ENCODE measurements at places on chromosomes 1 and 21. TPM values are rescaled to one million over a fixed set of nuclear protein-coding genes. Genes with fewer than 3 reads are reported as not detected.

SERTAD4 gene
- polyA plus RNA-seq = 4.1 TPM

ADGRL2 gene
- 278 TPM for polyA plus RNA-seq

NBPF10 gene
- polyA plus RNA-seq = 1.3 TPM

ACTA1 gene
- polyA plus RNA-seq = 541 TPM

GPR37L1 gene
- 0.06 TPM for polyA plus RNA-seq

CDC42BPA gene
- 43.3 TPM for polyA plus RNA-seq

SAMSN1 gene
- polyA plus RNA-seq = 1.4 TPM

EIF4G3 gene
- 64.5 TPM for polyA plus RNA-seq

KCNJ6 gene
- polyA plus RNA-seq = 0.14 TPM

ADAMTS5 gene
- polyA plus RNA-seq = 12.4 TPM

MATN1 gene
- 0.55 TPM for polyA plus RNA-seq

OR6N1 gene
- polyA plus RNA-seq = not detected

TMEM269 gene
- 1.3 TPM for polyA plus RNA-seq

KIAA1614 gene
- polyA plus RNA-seq = 12.2 TPM

KPRP gene
- polyA plus RNA-seq = not detected

TEX38 gene
- polyA plus RNA-seq = 0.20 TPM

GCSAML gene
- polyA plus RNA-seq = 0.45 TPM
